MV-4-11 (cell line): ENCODE measurements at places on chromosomes 11 and 22.

- DNase-seq, result peak; percentile 41
These were observed 56.9 kb downstream of the PACS1 start for GRCh38 chr11:66126808-66127555.

DNA sequence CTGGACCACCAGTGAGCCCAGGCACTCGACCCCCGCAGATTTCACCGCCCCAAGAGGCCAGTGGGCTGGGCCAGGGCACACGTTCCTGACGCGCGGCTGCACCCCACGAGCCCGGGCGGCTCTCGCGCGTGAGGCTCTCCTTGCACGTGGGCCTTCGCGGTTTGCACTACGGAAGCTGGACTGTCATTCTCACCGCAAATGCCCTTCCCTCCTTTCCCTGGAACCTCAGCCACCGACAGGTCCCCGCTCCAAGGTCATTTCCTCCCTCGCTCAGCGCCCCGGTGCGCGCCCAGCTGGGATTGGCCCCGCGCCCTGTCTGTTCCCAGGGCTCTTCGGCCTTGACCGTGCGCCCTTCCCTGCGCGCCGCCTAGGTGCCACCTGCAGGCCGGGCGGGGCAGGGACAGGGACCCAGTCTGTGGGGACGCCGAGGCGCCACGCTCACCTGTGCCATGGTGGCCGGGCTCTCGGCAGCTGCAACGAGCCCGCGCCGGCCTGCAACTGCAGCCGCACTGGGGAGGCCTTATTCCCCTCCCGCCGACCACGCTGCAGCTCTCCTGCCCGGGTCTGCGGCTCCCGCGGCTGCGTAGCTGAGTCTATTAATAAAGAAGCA is 2.1 kb upstream of the CPT1A start:
- peak; percentile 67 for DNase-seq

DNA sequence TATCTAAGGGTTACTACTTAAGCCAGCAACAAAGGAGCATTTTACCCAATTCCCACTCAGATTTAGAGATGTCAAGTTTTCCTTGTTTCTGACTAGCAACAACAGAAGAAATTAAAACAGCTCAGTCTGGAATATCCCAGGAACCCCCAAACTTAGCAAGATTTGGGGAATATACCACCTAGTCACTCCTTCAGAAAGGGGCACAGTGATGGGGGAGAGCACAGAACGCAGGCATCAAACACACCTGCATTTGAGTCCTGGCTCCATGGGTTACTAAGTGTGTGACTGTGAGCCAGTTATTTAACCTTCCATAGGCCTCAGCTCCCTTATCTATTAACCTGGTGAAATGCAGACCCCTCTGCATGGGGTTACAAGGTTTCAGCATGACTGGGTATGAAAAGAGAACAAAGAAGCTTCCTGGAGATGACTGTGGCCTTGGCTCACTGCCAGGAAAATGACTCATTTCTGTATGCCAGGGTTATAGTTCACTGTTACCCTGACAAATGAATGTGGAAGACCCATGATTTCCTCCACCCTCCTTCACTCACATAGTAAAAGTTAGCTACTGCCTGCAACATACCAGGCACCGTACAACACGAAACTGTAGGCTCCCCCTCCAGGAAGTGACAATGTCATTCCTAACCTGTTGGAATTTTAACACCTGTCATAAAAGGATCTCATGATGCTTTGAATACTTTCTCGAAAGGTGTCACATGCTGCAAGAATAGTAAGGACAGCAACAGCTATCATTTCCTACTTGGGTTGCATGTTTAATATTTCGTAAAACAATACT is 79.6 kb downstream of the ME3 start:
- DNase-seq, result peak; percentile 97

GRCh38 chr11:73996161-73996747 is 12.6 kb downstream of the UCP3 start:
- DNase-seq, result no peak

DNA sequence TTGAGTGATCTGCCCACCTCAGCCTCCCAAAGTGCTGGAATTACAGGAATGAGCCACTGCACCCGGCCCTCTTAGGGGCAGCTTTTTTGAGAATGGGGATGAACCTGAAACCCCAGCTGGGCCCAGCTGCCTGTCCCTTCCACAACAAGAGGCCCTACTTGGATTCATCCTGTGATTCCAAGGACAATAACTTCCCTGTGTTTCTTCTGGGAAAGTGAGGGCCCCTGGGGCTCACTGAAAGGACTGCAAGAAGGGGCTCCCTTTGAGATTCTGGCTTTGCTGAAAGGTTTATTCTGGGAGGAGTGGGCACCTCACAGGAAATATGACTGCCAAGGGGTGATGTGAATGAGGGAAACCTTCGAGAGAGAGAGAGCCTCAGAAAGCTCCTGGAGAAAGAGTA is 12.3 kb upstream of the GNAZ start:
- DNase-seq, result no peak

GRCh38 chr22:48227341-48228018 is 1465.0 kb downstream of the TBC1D22A start:
- DNase-seq, result no peak

DNA sequence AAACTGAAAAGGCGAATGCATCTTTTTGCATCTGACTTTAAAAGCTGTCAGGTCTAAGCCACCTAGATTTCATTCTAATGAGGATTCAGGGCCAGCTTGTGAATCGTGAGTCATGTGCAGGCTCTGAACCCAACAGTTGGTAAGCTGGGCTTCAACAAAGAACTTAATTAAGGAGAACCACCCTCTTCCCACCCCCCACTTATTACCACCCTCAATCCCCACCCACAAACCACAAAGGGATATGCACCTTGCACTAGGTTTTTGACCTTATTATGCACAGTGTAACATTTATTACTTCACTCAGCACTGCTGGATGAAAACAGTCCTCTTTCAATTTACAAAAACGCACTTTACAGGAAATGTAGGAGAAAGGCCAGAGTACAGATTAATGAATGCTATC is 94.1 kb upstream of the LIN7C start:
- no peak for DNase-seq

GRCh38 chr22:39237318-39238100 is 7.3 kb downstream of the PDGFB start:
- DNase-seq, result no peak

- no peak for DNase-seq
These were observed 337.9 kb downstream of the LRRC4C start for GRCh38 chr11:41121600-41121999.

GRCh38 chr22:46881373-46882118 is 119.1 kb downstream of the TBC1D22A start:
- DNase-seq, result no peak

DNA sequence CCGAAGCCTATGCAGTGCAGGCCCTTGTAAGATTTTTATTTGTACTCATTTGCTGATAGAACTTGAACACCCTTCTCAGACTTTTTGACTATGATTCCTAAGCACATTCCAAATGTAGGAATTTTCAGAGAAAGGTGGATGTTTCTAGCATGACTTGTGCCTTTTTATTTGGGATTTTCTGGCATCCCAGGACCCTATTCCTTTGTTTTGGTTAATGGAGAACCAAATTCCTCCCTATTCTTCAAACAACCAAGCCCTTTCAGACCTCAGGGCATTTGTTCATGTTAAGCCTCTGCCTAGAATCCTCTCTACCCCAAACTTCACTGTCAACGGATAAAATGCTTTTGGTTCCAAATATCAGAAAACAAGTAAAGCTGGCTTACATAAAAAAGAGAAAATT is 371.1 kb downstream of the DDX10 start:
- DNase-seq, result no peak

GRCh38 chr11:103051981-103052380 is 40.0 kb downstream of the DCUN1D5 start:
- DNase-seq, result no peak

DNA sequence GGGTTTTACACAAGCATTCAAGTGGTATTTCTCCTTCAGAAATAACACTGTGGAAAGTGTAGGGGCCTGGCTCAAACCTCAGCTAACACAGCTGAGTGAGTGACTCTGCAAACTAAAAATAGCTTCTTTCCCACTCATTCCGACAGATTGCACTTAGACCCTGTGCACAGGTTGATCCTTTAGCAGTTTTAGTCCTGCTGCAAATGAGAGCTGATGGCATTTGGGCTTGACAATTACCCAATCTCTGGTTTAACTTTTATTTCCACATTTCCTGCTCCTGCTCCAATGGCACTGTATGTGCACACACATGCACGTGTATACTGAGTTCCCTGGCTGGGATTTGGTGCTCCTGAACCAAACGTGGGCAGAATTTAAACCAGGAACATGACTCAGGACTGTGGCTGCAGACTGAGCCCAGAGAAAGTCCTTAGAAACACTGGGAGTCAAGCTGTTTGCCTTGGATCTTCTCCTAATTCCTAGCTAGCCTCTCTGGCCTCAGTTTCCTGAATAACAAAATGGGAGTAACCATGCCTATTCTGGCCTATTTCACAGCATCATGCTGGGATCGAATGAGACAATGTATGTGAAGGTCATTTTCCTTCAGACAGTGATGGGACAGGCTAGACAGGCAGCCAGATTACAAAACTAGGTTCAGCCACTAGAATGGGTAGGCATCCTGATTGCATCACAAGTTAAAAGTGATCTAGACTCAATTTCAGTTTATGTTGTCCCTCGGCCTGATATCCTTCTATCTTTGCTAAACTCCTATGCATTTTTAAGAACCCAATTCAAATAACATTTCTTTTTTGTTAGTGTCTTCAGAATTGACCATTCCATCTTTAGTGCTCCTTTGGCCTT is 58.2 kb downstream of the SERGEF start:
- DNase-seq, result peak; percentile 25

GRCh38 chr11:102396708-102397563 is 49.9 kb downstream of the BIRC2 start:
- DNase-seq, result no peak

GRCh38 chr11:116454020-116454645 is 318.7 kb downstream of the BUD13 start:
- peak; percentile 41 for DNase-seq

DNA sequence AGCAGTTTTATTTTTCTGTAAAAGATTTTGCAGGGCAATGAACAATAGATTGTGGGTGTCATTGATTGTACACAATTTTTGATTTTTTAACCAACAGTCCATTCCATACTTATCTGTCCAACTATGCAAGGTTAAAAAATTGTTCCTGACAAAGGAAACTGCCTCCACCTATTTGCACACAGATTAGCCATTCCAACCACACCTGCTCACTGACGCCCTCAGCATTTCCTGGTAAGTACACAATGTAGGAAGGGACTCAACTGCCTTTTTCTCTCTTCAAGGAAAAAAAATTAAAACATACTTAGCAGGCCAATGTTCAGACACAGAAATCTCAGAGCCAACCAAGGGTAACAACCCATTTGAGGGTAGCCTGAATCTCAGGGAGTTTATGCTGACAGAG is 4.3 kb upstream of the FUT4 start:
- no peak for DNase-seq

GRCh38 chr11:82765466-82766034 is 31.9 kb upstream of the FAM181B start:
- no peak for DNase-seq

DNA sequence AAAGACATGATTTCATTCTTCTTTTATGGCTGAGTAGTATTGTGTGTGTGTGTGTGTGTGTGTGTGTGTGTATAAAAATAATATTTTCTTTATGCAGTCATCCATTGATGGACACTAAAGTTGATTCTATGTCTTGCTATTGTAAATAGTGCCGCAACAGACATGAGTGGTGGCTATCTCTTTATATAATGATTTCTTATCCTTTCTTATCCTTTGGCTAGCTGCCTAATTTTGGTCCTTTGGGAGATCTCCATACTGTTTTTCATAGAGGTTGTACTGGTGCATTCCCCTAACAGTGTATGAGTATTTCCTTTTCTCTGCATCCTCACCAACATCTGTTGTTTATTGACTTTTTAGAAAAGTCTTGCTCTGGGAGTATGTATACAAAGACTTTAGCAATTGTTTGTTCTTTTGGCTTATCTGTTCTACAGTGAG is 107.0 kb downstream of the STIM1 start:
- no peak for DNase-seq
